ENCODE measurements at places on chromosomes 5 and 9.

DNA sequence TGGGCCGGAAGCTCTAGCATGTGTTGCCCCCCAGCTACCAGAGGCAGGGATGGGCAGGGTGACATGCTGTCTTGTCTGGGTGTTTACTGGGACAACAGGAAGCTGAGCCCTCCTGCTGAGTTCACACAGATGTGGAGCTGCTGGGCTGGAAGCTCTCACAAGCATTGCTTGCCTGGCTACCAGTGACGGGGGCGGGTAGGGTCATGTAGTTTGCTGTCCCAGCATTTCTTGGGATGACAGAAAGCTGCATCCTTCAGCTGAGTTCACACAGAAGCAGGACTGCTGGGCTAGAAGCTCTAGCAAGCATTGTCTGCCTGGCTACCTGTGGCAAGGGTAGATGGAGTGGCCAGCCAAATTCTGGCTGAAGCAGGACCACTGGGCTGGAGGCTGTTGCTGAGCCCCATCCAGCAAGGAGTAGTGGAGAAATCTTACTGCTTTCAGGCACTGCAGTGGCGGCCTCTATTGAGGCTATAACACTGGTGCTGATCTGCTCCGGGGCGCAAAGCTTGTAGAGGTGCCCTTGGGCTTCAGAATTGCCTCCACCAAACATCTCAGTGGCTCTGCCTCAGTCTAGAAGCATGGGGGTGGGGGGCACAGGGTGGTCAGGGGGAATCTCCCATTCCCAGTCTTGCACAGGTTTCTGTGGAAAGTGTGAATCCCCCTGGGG is 25.1 kb downstream of the POLK start:
- H3K36me3 ChIP-seq: no peaks in the 10 kb centered on the region
- no peaks in the 10 kb centered on the region for H3K27me3 ChIP-seq
- no peak overlapping the region for H3K4me3 ChIP-seq
- DNase-seq: no peak

GRCh38 chr5:175789670-175790069 is 81.7 kb upstream of the CPLX2 start:
- H3K27me3 ChIP-seq: no peaks in the 10 kb centered on the region
- H3K36me3 ChIP-seq: no peaks in the 10 kb centered on the region
- H3K4me1 ChIP-seq: no peaks in the 10 kb centered on the region
- no peak overlapping the region for H3K27ac ChIP-seq
- DNase-seq: no peak

GRCh38 chr9:86768020-86768419 is 179.3 kb downstream of the GAS1 start:
- no peaks in the 10 kb centered on the region for H3K27me3 ChIP-seq
- no peak overlapping the region for H3K27ac ChIP-seq
- H3K4me1 ChIP-seq: no peaks in the 10 kb centered on the region
- H3K36me3 ChIP-seq: no peaks in the 10 kb centered on the region
- H3K4me3 ChIP-seq: no peak overlapping the region

GRCh38 chr9:36407122-36407723 is 7.2 kb upstream of the RNF38 start:
- H3K27ac ChIP-seq: no peak overlapping the region
- no peak for DNase-seq
- H3K4me3 ChIP-seq: no peak overlapping the region
- H3K36me3 ChIP-seq: no peaks in the 10 kb centered on the region

DNA sequence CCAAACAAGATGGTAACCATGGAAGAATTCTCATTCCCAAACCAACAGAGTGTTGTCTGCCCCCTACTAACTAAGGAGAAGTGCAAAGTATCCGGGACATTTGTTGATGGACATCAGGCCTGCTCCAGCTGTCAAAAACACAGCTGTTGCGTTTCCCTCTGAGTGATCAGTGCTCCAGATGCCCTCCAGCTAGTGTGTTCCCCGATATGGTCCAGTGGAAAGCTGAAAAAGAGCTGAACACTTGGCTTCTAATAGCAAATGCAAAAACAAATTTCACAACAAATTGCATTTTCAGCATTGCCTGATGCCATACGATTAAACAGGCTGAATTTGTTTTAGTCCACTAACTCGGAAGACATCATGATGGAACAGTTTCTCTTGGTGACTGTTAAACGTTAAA is 1398.7 kb downstream of the PTPRD start:
- no peaks in the 10 kb centered on the region for H3K36me3 ChIP-seq
- H3K4me1 ChIP-seq: no peaks in the 10 kb centered on the region
- H3K27ac ChIP-seq: no peak overlapping the region
- no peak overlapping the region for H3K4me3 ChIP-seq

DNA sequence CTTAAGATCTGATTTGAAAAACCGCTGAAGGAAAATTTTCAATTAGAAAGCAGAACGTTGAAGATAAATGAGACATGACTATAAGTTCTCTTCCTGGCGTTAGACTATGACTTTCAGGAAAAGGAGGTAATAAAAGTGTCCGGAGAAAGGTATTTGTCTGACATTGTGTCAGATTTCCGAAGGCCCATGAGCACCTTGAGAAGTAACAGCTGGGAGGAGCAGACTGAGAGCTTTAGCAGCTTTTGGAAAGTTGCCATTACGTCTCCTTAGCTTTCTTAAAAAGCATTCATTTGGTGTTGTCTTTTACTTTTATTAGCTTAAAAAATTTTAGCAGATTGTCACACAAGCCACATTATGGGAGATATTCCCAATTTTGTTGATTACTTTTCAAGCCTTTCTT is 363.5 kb downstream of the NDUFS4 start:
- no peaks in the 10 kb centered on the region for H3K27me3 ChIP-seq
- H3K36me3 ChIP-seq: no peaks in the 10 kb centered on the region
- no peak for DNase-seq
- no peaks in the 10 kb centered on the region for H3K4me1 ChIP-seq

DNA sequence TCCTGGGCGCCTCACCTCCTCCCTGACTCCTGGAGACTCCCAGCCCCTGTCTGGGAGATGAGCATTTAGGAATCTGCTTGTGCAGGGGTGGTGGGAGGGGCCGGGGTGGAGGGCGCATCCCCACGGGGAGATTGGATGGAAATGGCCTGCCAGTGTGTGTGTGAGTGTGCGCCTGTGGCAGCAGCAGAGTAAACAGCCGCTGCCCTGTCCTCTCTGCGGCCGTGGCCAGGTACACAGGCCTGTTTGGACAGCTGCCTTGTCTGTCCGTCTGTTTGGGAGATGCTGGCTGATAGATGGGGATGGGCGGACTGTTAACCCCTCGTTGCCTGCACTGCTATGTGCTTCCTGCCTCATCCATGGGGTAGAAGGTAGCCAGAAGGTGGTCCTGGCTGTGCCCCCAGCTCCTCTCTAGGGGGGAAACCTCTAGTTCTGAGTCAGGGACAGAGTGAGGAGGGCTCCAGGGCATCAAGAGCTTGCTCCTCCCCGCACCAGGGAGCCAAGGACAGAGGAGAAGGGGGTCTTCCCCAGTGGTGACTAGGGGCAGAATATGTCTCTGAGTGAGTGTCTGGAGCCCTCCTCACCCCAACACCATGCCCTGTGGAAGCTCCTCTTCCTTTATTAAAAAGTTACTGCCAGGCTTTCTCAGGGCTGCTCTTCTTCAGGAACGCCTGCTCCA is 60.1 kb downstream of the LMX1B start:
- H3K36me3 ChIP-seq: no peaks in the 10 kb centered on the region
- H3K27ac ChIP-seq: no peak overlapping the region
- no peaks in the 10 kb centered on the region for H3K4me1 ChIP-seq

- DNase-seq: no peak
- no peaks in the 10 kb centered on the region for H3K27me3 ChIP-seq
- no peaks in the 10 kb centered on the region for H3K4me1 ChIP-seq
- H3K36me3 ChIP-seq: no peaks in the 10 kb centered on the region
- no peak overlapping the region for H3K27ac ChIP-seq
Measured at GRCh38 chr5:156991714-156992113, 28.7 kb upstream of the TIMD4 start.

DNA sequence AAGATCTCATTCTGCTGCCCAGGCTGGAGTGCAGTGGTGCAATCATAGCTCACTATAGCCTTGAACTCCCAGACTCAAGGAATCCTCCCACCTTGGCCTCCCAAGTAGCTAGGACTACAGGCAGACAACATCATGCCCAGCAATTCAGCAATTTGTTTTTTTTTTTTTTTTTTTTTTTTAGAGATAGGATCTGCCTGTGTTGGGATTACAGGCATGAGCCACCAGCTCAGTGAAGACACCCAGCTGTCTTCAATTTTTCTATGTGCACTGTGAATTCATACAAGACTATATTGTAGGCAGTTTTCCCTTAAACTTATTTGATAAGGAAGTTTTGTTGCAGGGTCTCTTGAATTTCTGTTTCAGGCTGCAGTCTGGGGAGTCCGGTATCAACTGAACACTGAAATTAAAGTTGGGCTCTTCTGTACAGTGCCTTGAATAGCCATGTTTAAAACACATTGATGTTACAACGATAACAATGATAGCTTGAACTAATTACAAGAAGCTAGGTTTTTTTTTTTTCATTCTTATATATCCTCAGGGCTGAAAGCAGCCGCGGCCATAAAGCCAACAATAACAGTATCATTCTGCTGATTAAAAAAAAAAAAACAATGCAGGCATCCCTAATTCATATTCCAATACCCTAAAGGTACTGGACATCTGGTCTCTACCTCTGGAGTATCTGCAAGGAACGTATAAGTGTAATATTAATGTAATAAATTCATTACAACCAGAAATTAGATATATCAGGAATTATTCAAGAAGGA is 63.5 kb downstream of the MPDZ start:
- no peak for DNase-seq
- no peaks in the 10 kb centered on the region for H3K27me3 ChIP-seq
- H3K4me1 ChIP-seq: no peaks in the 10 kb centered on the region
- no peak overlapping the region for H3K4me3 ChIP-seq

DNA sequence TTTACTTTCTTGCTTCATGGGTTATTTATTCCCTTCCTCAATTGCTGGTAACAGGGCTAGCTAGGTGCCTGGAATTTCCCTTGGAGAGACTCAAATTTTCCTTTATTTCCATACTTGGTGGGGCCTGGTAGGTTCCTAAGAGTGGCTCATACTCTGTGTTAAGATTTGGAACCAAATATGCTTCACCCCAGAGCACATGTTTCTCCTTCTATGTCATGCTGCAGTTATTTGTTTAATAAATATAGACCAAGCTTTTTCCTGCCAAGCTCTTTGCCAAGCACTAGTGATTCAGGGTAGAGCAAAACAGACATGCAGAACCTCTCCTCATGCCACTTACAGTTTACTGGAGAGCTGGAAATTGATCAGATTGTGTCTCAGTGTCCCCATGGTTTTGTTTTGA is 290.3 kb upstream of the SGCD start:
- H3K36me3 ChIP-seq: no peaks in the 10 kb centered on the region
- no peak for DNase-seq
- H3K4me3 ChIP-seq: no peak overlapping the region

DNA sequence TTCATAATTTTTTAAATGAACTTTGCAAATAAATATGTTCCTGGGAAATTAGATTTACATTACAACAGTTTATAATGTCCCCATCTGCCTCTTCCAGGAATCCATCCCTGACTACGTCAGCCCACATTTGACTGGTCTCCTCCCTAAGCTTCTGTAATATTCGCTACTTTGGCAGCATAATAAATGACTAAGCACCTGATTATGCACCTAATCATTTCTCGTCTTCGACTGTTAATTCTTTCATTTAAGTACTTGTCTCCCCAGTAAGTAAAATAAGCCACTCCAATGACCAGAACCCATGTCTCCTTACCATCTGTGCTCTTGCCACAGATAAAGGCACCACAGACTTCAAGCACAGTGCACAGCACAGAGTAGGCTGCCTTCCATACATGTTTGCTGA is 122.7 kb downstream of the DENND1A start:
- H3K27ac ChIP-seq: no peak overlapping the region
- H3K27me3 ChIP-seq: no peaks in the 10 kb centered on the region
- H3K4me3 ChIP-seq: no peak overlapping the region
- H3K36me3 ChIP-seq: no peaks in the 10 kb centered on the region
- H3K4me1 ChIP-seq: no peaks in the 10 kb centered on the region

- H3K36me3 ChIP-seq: no peaks in the 10 kb centered on the region
- H3K27me3 ChIP-seq: no peaks in the 10 kb centered on the region
- no peak overlapping the region for H3K4me3 ChIP-seq
- no peak overlapping the region for H3K27ac ChIP-seq
- H3K4me1 ChIP-seq: peaks cover 13% of the 10 kb centered on the region
Measured at GRCh38 chr5:54743997-54744788, 226.6 kb downstream of the SNX18 start.

DNA sequence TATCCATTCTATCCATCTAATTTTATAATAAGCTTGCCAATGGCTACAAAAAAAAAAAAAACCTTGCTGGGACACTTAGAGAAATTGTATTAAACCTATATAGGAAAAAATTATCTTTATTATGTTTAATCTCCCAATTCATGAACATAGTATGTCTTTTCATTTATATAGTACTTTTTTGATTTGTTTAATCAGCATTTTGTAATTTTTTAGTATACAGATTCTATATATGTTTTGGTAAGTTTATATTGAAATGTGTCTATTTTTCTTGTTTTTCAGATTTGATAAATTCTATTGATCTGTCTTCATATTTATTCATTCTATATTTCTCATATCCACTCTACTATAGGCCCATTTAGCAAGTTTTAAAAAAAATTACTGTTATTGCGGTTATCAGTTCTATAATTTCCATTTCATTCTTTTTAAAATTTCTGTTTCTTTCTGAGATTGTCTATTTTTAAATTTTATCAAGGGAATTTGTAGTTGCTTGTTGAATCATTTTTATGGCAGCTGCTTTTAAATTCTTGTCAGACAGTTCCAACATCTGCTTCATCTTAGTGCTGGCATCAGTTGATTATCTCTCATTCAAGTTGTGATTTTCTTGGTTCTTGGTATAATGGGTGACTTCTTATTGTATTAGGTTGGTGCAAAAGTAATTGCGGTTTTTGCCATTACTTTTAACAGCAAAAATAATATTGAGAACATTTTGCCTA is 170.1 kb upstream of the S1PR3 start:
- no peak for DNase-seq
- H3K4me1 ChIP-seq: no peaks in the 10 kb centered on the region
- H3K4me3 ChIP-seq: no peak overlapping the region
- no peak overlapping the region for H3K27ac ChIP-seq
- no peaks in the 10 kb centered on the region for H3K36me3 ChIP-seq
- no peaks in the 10 kb centered on the region for H3K27me3 ChIP-seq

- H3K4me3 ChIP-seq: no peak overlapping the region
- H3K27me3 ChIP-seq: no peaks in the 10 kb centered on the region
- peaks cover 8% of the 10 kb centered on the region for H3K36me3 ChIP-seq
- DNase-seq: no peak
Measured at GRCh38 chr5:148394587-148395019, 10.8 kb downstream of the FBXO38 start.

DNA sequence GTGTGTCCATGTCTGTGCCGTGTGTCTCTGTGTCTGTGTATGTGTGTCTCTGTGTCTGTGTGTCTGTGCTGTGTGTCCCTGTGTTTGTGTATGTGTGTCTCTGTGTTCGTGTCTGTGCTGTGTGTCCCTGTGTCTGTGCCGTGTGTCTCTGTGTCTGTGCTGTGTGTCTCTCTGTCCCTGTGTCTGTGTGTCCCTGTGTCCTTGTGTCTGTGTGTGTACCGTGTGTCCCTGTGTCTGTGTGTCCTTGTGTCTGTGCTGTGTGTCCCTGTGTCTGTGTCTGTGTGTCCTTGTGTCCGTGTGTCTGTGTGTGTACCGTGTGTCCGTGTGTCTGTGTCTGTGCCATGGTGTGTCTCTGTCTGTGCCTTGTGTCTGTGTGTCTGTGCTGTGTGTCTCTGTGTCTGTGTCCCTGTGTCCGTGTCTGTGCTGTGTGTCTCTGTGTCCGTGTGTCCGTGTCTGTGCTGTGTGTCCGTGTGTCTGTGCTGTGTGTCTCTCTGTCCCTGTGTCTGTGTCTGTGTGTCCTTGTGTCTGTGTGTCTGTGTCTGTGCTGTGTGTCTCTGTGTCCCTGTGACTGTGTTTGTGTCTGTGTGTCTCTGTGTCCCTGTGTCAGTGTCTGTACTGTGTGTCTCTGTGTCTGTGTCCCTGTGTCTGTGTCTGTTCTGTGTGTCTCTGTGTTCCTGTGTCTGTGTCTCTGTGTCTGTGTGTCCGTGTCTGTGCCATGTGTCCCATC is 23.2 kb downstream of the CACNA1B start:
- DNase-seq: no peak
- H3K27ac ChIP-seq: no peak overlapping the region
- no peaks in the 10 kb centered on the region for H3K36me3 ChIP-seq
- H3K4me1 ChIP-seq: no peaks in the 10 kb centered on the region
- H3K27me3 ChIP-seq: no peaks in the 10 kb centered on the region
